Fibroblast of lung (primary cell): ENCODE measurements at places on chromosomes 6 and 20. TPM values are rescaled to one million over a fixed set of nuclear protein-coding genes. Genes with fewer than 3 reads are reported as not detected.

Gene BPIFA1
- total RNA-seq = not detected in 2 replicates

Gene BTN3A1
- total RNA-seq = 36.5 and 42.9 TPM in 2 replicates

Gene SLC17A9
- 3.3 and 6.4 TPM in 2 replicates for total RNA-seq

DNA sequence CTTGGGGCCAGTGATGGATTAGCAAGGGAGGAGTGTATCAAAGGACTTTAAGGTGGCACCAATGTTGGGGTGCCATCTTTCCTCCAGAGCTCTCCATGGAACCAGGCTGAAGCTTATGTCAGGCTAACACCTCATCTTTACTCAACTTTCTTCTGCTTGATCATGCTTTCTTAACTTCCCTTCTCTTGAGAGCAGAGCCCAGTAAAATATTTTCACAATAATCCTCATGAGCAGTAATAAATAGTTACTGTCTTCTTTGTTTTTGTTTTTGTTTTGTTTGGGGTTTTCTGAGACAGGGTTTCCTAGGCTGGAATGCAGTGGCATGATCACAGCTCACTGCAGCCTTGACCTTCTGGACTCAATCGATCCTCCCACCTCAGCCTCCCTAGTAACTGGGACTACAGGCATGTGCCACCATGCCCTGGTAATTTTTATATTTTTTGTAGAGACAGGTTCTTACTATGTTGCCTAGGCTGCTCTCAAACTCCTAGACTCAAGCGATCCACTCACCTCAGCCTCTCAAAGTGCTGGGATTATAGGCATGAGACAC lies 127.9 kb upstream of the TOP1 start:
- no peak for DNase-seq
- H3K27ac ChIP-seq = no peak overlapping the region
- no peaks in the 10 kb centered on the region for H3K27me3 ChIP-seq
- H3K4me3 ChIP-seq = no peak overlapping the region
- H3K4me1 ChIP-seq = peaks cover 4% of the 10 kb centered on the region

- H3K36me3 ChIP-seq = no peaks in the 10 kb centered on the region
- H3K27me3 ChIP-seq = no peaks in the 10 kb centered on the region
- H3K4me1 ChIP-seq = no peaks in the 10 kb centered on the region
- H3K27ac ChIP-seq = no peak overlapping the region
- no peak for DNase-seq
Measured at GRCh38 chr20:54194724-54195438, 13.0 kb upstream of the PFDN4 start.

DNA sequence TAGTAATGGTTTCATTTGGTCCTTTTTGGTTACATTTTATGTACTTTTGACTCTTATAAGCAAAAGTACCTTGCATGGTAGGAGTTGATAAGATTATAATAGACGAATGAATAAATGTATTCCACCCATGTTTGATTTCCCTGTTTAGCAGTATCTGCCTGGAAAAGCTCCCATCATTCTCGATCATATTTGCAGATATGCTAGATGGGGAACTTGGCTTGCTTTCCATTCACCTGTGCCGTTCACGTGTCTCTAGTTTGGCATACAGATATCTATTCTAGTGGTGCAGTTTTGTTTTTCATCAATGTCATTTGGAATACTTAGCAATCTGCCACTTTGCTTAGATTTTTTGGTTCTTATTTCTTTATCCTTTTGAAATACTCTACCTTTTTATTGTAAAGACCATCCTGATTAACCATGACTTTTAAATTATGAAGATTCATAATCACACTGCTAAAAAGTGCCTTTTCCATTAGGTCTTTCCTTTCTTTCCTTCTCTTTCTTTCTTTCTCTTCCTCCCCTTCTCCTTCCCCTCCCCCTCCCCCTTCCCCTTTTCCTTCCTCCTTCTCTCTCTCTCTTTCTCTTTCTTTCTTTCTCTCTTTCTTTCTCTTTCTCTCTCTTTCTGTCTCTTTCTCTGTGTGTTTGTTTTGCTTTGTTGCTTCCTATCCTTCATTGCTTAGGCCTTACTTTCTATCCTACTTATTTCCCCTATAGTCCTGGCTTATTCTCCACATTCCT lies 40.4 kb downstream of the ANKS1A start:
- peaks cover 2% of the 10 kb centered on the region for H3K4me1 ChIP-seq
- no peaks in the 10 kb centered on the region for H3K36me3 ChIP-seq
- no peak overlapping the region for H3K4me3 ChIP-seq
- DNase-seq = no peak
- H3K27me3 ChIP-seq = no peaks in the 10 kb centered on the region
- H3K27ac ChIP-seq = no peak overlapping the region

DNA sequence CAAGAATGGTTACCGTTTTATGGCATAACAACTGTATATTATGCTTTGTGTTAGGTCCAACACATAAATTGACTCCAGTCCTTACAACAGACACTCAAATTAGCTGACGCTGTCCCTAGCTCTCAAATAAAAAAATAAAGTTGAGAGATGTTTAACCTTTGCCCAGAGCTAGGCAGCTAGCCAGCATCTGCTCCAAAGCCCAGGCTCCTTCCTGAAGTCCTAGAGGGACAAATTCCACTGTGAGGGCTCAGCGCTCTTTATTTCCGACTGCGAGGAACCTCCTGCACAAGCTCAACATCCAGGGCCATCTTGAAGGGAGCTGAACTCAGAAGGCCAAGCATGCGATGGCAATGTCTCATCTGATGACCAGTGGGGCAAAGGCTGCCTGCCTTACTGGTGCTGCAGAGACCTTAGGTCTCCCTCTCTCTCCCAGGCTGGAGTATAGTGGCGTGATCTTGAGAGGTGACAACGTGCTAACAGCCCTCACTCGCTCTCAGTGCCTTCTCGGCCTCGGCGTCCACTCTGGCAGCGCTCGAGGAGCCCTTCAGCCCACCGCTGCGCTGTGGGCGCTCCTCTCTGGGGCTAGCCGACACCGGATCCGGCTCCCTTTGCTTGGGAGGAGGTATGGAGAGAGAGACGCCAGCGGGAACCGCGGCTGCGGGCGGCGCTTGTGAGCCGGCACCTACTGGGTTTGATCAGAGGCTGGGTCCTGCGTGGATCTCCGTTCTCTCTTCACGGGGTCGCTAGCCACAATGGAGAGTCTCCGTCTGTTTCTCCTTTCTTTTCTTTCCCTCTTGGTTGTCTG lies 24.7 kb upstream of the GFOD1 start:
- H3K4me3 ChIP-seq = no peak overlapping the region
- no peaks in the 10 kb centered on the region for H3K27me3 ChIP-seq
- peak; percentile 25 for DNase-seq
- H3K27ac ChIP-seq = no peak overlapping the region
- H3K4me1 ChIP-seq = peaks cover 4% of the 10 kb centered on the region

DNA sequence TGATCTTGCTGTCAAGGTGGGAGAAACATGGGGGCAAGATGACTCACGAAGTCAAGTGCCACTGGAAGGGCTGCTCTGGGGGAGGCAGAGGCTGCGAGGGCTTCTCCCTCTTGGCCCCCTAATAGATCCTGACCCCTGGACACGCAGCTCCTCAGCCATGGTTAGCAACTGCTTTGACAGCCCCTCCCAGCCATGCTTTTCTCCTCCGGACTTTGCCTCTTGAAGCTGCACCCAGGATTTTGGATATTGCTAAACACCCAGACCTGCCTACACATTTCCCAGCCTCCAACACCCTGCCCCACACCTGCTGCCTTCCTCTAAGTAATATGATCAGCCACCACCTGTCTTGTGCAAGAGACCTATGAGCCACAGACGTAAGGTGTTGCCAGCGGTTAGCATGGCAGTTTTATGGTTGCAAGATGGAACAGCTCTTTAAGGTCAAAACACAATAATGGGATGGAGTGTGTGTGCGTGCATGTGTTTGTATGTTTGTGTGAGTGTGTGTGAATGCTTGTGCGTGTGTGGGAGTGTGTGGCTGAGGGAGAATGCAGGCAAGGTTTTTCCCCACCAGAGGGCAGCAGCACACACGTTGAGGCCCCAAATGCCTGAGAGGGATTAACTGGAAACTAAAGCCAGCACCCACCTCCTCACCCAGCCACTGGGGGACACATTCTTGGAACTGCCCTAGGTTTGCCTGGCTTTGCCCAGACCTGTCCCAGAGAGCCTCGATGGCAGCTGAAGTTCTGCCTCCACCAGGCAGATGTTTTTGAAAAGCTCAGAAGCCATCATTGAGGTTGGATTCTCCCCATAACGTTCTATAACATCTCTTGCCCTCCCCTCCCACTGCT lies 2.5 kb downstream of the IP6K3 start:
- peak; percentile 59 for DNase-seq
- no peak overlapping the region for H3K27ac ChIP-seq
- peaks cover 8% of the 10 kb centered on the region for H3K4me1 ChIP-seq
- H3K36me3 ChIP-seq = no peaks in the 10 kb centered on the region
- peaks cover 16% of the 10 kb centered on the region for H3K27me3 ChIP-seq

- H3K4me1 ChIP-seq = no peaks in the 10 kb centered on the region
- DNase-seq = no peak
- no peak overlapping the region for H3K27ac ChIP-seq
Measured at GRCh38 chr6:163645560-163645959, 231.0 kb downstream of the QKI start.

DNA sequence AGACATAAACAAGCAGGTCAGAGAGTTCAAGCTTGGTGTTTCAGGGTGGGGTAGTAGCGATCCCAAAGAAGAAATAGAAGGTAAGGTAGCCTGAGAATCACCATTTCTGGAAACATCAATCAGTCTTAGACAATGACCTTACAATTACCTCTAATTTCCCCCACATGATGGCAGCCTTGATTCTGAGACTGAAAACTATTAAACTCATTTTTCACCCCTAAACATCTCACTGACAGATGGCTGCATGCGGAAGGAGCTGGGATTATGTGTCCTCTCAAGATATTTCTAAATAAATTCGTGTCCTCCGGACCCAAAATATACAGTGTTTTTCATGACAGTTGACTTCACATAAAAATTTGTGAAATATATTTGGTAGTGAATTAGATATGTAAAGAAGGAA lies 61.0 kb downstream of the KIF6 start:
- H3K4me3 ChIP-seq = no peak overlapping the region
- H3K36me3 ChIP-seq = no peaks in the 10 kb centered on the region
- no peak for DNase-seq
- H3K4me1 ChIP-seq = no peaks in the 10 kb centered on the region
- no peaks in the 10 kb centered on the region for H3K27me3 ChIP-seq
- no peak overlapping the region for H3K27ac ChIP-seq
